ENCODE measurements at places on chromosomes 16 and 17.

- no peak for DNase-seq
Measured at GRCh38 chr17:59512844-59513385, 52.5 kb upstream of the DHX40 start.

- no peak for DNase-seq
Measured at GRCh38 chr16:89924297-89924924, 1.3 kb downstream of the TUBB3 start.

DNA sequence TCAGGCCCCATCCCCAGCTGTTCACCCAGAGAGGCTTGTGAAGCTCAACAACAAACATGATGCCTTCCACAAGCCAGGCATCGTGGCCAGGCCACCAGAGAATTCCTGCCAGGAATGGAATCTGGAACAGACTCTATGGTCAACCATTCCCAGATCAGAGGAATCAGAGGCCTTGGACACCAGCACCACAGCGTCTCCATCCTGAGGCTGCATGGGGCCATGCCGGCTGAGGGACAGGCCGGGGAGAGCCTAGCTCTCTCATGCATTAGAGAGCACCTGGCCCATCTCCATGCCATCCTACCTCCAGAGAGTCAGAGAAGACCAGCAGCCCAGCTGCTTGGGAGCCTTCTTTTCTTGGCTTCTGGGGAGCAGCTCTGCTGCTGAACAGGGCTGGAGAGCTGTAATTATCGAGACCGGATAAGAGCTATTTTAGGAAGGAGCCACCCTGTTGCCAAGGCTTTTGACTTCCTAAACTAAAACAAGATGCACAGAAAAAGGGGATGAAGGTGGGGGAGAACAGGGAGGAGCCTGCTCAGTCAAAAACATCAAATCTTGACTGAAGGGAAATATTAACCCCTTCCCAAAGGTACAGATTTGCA lies 24.5 kb upstream of the MTMR4 start:
- no peak for DNase-seq

GRCh38 chr17:73365301-73365874 lies 53.6 kb upstream of the CDC42EP4 start:
- no peak for DNase-seq

DNA sequence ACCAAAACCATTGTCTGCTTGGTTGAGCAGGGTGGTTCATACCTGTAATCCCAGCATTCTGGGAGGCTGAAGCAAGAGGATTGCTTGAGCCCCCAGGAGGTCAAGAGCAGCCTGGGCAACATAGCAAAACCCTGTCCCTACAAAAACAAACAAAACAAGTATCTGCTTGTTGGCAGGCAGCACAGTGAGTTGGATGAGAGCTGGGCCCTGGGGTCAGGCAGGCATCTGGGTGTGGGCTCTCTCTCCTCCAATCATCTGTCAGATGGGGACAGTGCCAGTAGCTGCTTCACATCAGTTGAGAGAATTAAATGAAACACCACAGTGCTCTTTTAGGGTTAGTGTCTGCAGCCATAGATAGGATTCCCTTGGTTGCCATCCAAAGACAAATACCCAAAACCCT lies 5.8 kb downstream of the ARMC7 start:
- DNase-seq, result no peak
